Stomach (tissue), 19 donors: ENCODE measurements at places on chromosomes 16 and 17.
A peak's percentile ranks its signal among the peaks of the same experiment; 100 is the strongest.

DNA sequence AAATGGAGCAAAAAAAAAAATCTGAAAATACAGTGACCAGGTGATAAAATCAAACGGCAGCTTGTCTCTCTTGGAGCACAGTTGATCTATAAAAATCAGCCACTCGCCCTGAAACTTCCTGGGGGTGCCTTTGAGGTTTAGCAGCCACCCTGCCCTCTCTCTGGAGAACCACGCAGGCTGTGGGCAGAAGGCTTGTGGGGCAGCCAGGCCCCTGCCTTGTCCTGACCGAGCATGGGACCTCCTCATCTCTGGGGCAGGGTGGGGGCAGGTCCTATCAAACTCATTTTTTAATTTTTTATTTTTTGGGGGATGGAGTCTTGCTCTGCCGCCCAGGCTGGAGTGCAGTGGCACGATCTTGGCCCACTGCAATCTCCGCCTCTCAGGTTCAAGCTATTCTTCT lies 5.0 kb downstream of the TMEM238L start:
- no peak for DNase-seq
- H3K27ac ChIP-seq: peak overlapping the region; percentile 96
- H3K4me3 ChIP-seq: no peak overlapping the region
- H3K36me3 ChIP-seq: no peaks in the 10 kb centered on the region

- H3K4me1 ChIP-seq: no peaks in the 10 kb centered on the region
These were observed 6.4 kb upstream of the CMTM3 start for GRCh38 chr16:66598111-66598510.

DNA sequence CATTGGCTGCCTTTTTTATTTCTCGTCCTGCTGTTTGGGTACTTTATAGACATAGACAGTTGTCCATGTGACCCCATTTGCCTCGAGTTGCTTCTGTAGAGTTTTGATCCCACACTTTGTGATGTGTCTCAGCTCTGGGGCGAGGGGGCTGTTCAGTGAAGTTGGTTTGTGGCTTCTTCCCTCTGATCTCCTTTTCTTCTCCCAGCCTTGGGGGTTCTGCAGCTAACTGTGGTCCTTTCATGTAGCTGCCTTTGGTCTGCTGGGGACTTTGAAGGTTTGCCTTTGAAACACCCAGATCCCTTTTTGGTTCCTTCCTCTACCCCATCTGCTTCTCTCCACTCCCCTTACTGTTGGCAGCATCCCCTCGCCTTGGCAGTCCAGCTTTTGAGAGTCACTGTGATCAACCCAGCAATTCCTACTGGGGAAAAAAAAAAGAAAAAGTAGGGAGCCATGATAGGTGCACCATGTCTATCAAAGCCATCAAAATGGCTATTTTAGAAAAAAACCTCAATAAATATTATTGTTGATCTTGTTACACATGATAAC lies 728.8 kb upstream of the RBFOX1 start:
- no peak overlapping the region for H3K4me3 ChIP-seq
- no peaks in the 10 kb centered on the region for H3K4me1 ChIP-seq
- no peaks in the 10 kb centered on the region for H3K27me3 ChIP-seq
- no peak overlapping the region for H3K27ac ChIP-seq
- DNase-seq: no peak
- no peaks in the 10 kb centered on the region for H3K36me3 ChIP-seq

- no peak overlapping the region for H3K27ac ChIP-seq
- peaks cover 25% of the 10 kb centered on the region for H3K4me1 ChIP-seq
- H3K36me3 ChIP-seq: no peaks in the 10 kb centered on the region
- H3K4me3 ChIP-seq: peak overlapping the region; percentile 38
- H3K27me3 ChIP-seq: peaks cover 5% of the 10 kb centered on the region
These were observed 198 bp upstream of the SHISA9 start for GRCh38 chr16:12901204-12901596.

DNA sequence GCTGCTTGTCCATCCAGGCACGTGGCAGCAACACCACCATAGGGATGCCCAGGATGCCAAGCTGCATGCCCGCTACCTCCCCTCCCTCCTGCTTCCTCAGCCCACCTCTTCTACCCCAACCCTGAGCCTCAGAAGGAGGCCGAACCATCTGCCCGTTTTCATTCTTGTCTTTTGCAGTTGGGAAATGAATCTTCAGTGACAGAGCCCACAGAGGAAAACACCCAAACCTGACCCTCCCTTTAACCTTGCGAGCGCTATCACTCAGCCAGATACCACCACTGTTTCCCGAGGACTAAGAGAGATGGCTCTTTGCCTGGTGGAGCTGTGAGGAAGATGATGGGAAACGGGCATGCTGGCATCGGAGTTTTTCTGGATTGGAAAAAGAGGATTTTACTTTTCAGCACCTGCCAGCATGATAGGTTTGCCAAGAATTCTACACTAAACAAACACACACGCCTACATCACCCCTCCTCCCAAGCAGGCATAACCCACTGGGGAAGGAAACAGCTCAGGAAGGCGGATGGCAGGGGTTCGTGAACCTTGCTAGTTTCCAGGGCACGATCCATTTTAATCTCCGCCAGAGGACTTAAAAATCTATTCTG lies 457.4 kb downstream of the SLC39A11 start:
- H3K27ac ChIP-seq: peak overlapping the region; percentile 51
- DNase-seq: no peak
- no peaks in the 10 kb centered on the region for H3K36me3 ChIP-seq
- peaks cover 13% of the 10 kb centered on the region for H3K4me1 ChIP-seq
- H3K27me3 ChIP-seq: no peaks in the 10 kb centered on the region

GRCh38 chr17:71963791-71964190 lies 157.0 kb upstream of the SOX9 start:
- H3K4me1 ChIP-seq: no peaks in the 10 kb centered on the region
- no peak for DNase-seq
- H3K27ac ChIP-seq: no peak overlapping the region
- H3K27me3 ChIP-seq: no peaks in the 10 kb centered on the region
- no peak overlapping the region for H3K4me3 ChIP-seq
- no peaks in the 10 kb centered on the region for H3K36me3 ChIP-seq

DNA sequence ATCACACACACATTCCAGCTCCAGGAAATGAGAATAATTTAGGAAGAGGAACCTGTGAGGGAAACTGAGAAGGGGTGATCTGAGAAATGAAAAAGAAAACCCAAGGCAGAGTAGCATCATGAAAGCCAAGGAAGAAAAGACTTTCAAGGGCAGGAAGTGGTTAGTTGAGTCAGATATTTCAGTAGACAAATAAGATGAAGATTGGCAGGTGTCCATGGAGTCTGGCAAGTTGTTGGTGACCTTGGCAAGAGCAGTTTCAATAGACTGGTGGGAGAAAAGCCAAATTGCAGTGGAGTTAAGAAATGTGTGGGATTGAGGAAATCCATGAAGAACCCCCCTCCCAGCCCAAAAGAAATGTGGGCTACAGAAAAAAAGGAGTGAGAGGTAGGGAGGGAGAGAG lies 10.7 kb downstream of the GNAO1 start:
- peak; percentile 36 for DNase-seq
- no peak overlapping the region for H3K27ac ChIP-seq
- H3K4me3 ChIP-seq: no peak overlapping the region
- no peaks in the 10 kb centered on the region for H3K36me3 ChIP-seq
- H3K27me3 ChIP-seq: no peaks in the 10 kb centered on the region

DNA sequence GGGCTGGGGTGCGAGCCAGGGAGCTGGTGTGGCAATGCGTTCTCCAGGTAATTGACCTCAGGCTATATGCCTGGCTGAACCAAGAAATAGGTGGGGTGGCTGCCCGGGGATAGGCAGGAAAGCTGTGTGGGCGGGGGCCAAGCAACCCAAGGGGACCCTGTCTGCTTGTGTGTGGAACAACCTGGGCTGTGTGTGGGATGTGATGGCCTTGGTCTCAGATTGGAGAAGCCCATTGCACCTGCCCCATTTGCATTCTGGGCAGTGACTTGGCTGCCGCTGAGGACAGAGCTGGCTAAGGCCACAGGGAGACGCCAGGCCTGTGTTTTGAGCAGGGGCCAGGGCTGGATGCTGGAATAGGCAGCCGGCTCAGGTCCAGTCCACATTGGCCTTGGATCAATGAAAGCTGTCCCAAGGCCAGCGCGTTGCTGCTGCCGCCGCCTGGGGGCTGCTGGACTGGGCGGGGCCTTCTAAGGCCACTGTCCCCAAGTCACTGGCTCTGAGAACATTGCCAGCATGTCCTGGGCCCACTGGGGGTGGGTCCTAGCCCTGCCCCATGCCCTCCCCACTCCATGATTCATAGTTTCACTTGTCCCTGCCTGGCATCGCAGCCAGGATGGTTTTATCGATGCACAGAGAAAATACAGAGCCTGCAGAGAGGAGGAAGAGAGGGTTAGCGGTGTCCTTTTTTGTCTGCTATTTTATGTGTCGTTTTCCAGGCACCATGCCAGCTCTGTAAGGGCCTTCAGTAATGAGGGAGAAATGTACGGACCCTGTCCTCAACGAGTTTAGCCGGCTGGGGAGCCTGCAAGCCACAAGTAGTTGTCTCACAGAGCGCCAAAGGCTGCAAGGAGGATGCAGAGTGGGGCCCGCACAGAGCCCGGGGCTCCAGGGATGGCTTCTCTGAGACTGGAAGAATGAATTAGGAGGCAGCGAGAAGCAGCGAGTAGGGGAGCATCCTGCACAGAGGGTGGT lies 43.9 kb downstream of the NKD1 start:
- peak; percentile 37 for DNase-seq
- H3K4me3 ChIP-seq: no peak overlapping the region
- H3K4me1 ChIP-seq: peaks cover 4% of the 10 kb centered on the region
- H3K36me3 ChIP-seq: no peaks in the 10 kb centered on the region
- H3K27me3 ChIP-seq: no peaks in the 10 kb centered on the region

GRCh38 chr17:77099997-77100396 lies 40.8 kb upstream of the SEC14L1 start:
- no peaks in the 10 kb centered on the region for H3K27me3 ChIP-seq
- no peak overlapping the region for H3K4me3 ChIP-seq
- peak; percentile 68 for DNase-seq
- peaks cover 59% of the 10 kb centered on the region for H3K4me1 ChIP-seq

GRCh38 chr17:56742601-56743000 lies 91.1 kb downstream of the C17orf67 start:
- H3K36me3 ChIP-seq: no peaks in the 10 kb centered on the region
- H3K27ac ChIP-seq: no peak overlapping the region
- no peak for DNase-seq
- H3K4me3 ChIP-seq: no peak overlapping the region

GRCh38 chr17:56478836-56479447 lies 114.6 kb upstream of the NOG start:
- H3K36me3 ChIP-seq: no peaks in the 10 kb centered on the region
- no peak overlapping the region for H3K4me3 ChIP-seq
- no peak overlapping the region for H3K27ac ChIP-seq
- no peaks in the 10 kb centered on the region for H3K27me3 ChIP-seq

DNA sequence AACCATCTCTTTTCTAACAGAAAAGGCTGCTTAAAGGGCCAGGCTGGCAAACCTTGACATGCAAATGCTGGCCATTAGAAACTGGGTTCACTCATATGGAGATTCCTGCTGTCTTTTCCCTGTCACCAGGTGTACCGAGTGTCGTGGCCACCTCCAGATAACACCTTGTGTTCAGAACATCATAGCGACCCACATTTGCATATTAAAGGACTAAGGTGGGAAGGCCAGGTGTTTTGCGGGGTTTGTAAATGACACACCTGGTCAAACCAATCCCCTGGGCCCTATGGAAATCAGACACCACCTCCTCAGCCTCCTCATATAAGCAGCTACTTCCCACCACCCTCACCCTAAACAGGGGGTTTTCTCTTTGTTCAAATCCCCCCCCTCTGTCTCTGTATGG lies 2.5 kb upstream of the AIPL1 start:
- no peak overlapping the region for H3K27ac ChIP-seq
- no peaks in the 10 kb centered on the region for H3K36me3 ChIP-seq
- no peak overlapping the region for H3K4me3 ChIP-seq

- H3K27ac ChIP-seq: no peak overlapping the region
- no peaks in the 10 kb centered on the region for H3K36me3 ChIP-seq
- H3K4me3 ChIP-seq: no peak overlapping the region
- H3K4me1 ChIP-seq: no peaks in the 10 kb centered on the region
- no peaks in the 10 kb centered on the region for H3K27me3 ChIP-seq
- no peak for DNase-seq
These were observed 124.6 kb downstream of the DYNLRB2 start for GRCh38 chr16:80665356-80665755.

DNA sequence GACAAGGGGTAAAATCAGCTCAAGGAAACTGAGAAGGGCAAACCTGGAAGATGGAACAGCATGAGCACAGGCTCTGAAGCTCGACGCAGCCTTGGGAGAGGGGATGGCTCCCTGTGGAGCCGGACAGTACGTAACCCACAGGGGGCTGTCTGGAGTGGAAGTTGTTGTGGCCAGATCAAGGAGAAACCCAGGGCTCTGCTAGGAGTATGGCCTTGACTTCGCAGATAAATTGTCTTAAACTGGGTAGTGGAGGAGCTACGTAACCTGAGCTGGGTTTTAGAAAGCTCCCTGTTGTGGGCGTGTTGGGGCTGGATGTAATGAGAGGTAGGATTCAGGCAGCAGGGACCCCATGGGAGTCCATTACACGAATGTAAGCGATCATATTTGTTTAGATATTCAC lies 25.5 kb upstream of the AXIN2 start:
- H3K27me3 ChIP-seq: no peaks in the 10 kb centered on the region
- H3K36me3 ChIP-seq: no peaks in the 10 kb centered on the region
- no peak overlapping the region for H3K4me3 ChIP-seq
- no peak overlapping the region for H3K27ac ChIP-seq

GRCh38 chr16:85574672-85575475 lies 38.2 kb upstream of the GSE1 start:
- no peak overlapping the region for H3K4me3 ChIP-seq
- peak overlapping the region; percentile 62 for H3K27ac ChIP-seq
- no peaks in the 10 kb centered on the region for H3K36me3 ChIP-seq
- DNase-seq: peak; percentile 53
- H3K27me3 ChIP-seq: no peaks in the 10 kb centered on the region

DNA sequence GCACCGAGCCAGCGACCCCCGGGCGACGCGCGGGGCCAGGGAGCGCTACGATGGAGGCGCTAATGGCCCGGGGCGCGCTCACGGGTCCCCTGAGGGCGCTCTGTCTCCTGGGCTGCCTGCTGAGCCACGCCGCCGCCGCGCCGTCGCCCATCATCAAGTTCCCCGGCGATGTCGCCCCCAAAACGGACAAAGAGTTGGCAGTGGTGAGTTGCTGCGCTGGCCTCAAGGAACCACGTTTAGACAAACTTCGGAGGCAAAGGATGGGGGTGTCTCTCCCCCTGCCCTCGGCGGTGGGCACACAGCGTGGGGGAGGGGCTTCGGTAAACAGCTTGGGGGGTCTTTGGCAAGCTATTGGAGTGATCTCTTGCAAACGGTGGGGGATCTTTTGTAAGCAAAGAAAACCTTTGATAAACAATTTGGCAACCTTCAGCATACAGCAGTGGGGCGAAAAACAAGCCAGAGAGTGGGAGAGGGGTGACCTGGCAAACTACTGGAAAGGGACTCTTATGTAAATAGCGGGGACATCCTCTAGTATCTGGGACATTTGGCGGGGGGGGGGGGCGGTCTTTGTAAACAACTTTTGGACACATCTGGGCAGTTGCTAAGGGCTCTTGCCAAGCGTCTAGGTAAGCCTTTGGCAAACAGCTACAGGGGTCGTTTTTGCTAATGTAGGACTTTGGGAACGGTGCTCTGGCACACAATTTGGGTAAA lies 587 bp downstream of the MMP2 start:
- DNase-seq: peak; percentile 53
- peaks cover 3% of the 10 kb centered on the region for H3K27me3 ChIP-seq
- H3K36me3 ChIP-seq: peaks cover 9% of the 10 kb centered on the region
- H3K4me3 ChIP-seq: peak overlapping the region; percentile 48
- peaks cover 11% of the 10 kb centered on the region for H3K4me1 ChIP-seq

- no peaks in the 10 kb centered on the region for H3K27me3 ChIP-seq
- H3K36me3 ChIP-seq: no peaks in the 10 kb centered on the region
- H3K27ac ChIP-seq: no peak overlapping the region
- no peak overlapping the region for H3K4me3 ChIP-seq
These were observed 175.8 kb upstream of the MAF start for GRCh38 chr16:79776243-79776847.
